ENCODE measurements at places on chromosomes 16 and 17. TPM values are rescaled to one million over a fixed set of nuclear protein-coding genes. Genes with fewer than 3 reads are reported as not detected.

Gene TP53TG3
- total RNA-seq = not detected

Gene CDRT15
- total RNA-seq = not detected

Gene TEKT5
- total RNA-seq = not detected

Gene OTOP3
- not detected for total RNA-seq

Gene CISD3
- total RNA-seq = 11.6 TPM

Gene PLLP
- total RNA-seq = 2.1 TPM

Gene FBXW10
- total RNA-seq = 0.07 TPM

Gene TBC1D3H
- not detected for total RNA-seq

Gene CACNB1
- total RNA-seq = 0.93 TPM

Gene CD300E
- not detected for total RNA-seq

Gene KRT25
- not detected for total RNA-seq

Gene KCNH4
- total RNA-seq = 0.15 TPM

Gene LDHD
- total RNA-seq = 0.40 TPM

Gene FAM20A
- not detected for total RNA-seq

Gene STAT5A
- 16.0 TPM for total RNA-seq

Gene ACSM2A
- total RNA-seq = not detected

Gene CIITA
- total RNA-seq = 0.07 TPM

Gene RNF157
- 0.44 TPM for total RNA-seq

Gene CDYL2
- total RNA-seq = 20.1 TPM

Gene PIK3R5
- not detected for total RNA-seq

Gene CTRL
- 0.84 TPM for total RNA-seq

Gene KRTAP1-1
- total RNA-seq = not detected

Gene CD300A
- total RNA-seq = not detected

Gene PRAC1
- total RNA-seq = not detected

Data from mammary microvascular endothelial cell (primary cell).